ENCODE measurements at places on chromosomes 4 and X.

GRCh38 chr4:78544678-78545077, 6.9 kb upstream of the ANXA3 start:
- no peak for DNase-seq

- DNase-seq, result no peak
Observed at GRCh38 chr4:138317175-138317748, 75.1 kb upstream of the SLC7A11 start.

DNA sequence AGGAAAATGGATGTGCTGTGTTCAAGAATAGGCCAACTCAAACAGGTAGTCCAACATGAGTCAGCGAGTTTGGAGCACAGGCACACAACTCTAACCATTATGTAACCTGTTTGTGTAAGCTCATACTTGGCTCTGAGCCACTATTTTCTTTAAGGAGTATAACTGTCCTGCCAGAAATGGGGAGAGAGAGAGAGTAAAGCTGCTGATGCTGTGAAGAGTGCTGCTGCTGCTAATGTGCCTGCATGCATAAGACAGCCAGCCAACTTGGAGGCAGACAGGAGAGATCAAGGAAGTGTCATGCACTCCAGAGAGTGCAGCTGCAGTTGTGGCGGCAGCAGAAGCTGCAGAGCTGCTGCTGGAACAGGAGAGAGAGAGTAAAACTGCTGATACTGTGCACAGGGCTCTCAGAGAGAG, 11.7 kb upstream of the STATH start:
- no peak for DNase-seq

DNA sequence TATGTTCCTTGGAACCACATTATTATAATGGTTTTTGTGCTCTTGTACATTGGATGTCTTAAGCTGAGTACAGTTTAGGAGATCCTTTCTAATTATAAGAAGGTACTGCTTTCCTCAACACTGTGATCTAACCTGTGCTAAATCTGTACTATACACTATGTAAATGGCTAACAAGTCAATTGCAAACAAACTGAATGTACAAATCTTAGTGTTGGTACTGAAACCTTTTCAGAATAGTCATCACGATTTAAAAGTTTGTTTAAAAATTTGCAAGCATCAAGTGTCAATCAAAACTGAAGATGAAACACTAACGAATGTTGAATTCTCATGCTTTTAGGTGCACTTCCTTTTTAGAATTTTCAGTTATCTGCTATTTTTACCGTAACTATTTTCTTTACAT, 2090.4 kb upstream of the TENM3 start:
- no peak for DNase-seq

DNA sequence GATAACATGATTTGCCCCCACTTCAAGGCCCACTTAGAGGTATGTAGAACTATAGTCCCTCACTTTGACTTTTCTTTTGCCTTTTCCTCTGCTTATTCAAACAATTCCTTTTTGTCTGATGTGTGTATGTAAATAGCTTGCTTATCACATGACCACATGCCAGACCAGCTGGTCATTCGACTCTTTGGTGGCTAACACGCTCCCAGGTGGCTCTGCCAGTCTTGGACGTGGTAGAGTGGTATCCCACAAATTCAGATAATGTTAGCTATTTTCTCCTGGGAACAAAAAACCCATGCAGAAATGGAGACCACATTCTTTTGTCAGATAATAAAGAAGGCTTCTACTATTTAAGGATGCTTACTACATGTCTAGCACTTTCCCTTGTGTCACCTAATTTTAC, 47.9 kb downstream of the ARHGAP24 start:
- DNase-seq, result no peak

Measured in 8988T (cell line).